Kidney (tissue), 22 donors: ENCODE measurements at places on chromosomes 7 and 10.
A peak's percentile ranks its signal among the peaks of the same experiment; 100 is the strongest.

- no peak for DNase-seq
These were observed 101.2 kb upstream of the TRIM24 start for GRCh38 chr7:138358850-138359341.

GRCh38 chr10:126198681-126199080 lies 189.6 kb downstream of the ADAM12 start:
- no peak for DNase-seq

GRCh38 chr7:115019882-115020605 lies 98.2 kb downstream of the MDFIC start:
- no peak for DNase-seq

- DNase-seq = no peak
These were observed 167.0 kb downstream of the SGMS1 start for GRCh38 chr10:50456719-50457118.

GRCh38 chr7:137978464-137979237 lies 23.2 kb downstream of the CREB3L2 start:
- DNase-seq = peak; percentile 86

DNA sequence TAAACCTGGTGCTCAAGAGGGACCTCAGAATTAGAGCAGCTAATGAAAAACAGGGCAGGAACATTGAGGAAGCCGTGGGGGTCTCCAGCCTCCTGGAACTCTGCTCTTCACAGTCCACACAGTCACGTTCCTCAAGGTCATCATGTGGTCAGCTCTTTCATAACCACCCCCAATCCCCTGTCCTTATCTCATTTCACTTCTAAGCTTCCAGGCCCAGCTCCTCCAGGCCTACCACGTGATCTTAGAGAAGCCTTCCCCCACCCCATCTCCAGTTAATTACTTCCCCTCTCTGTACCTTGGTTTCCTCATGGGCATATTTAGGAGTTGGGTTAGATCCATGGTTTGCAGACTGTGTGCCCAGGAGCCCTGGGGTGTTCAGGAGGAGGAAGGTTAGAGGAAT lies 106.4 kb upstream of the TCF7L2 start:
- DNase-seq = no peak

- DNase-seq = no peak
These were observed 317.8 kb downstream of the SNX13 start for GRCh38 chr7:17622451-17622850.

DNA sequence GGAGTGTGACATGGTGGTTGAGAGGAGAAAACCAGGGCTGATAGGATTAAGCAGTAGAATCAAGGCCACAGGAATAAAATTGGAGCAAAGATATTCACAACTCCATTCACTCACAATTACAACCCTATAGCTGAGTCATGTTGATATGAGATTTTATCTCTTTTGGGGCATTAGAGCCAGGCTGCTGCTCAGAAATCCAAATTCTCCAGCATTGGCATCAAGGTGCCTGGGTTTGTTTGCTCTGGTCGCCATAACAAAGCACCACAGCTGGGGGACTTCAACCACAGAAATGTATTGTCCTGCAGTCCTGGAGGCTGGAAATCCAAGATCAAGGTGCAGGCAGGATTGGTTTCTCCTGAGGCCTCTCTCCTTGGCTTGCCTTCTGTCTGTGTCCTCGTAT lies 52.5 kb upstream of the GRB10 start:
- no peak for DNase-seq
